Bronchial epithelial cell (primary cell): ENCODE measurements at places on chromosomes 1 and 21.
A peak's percentile ranks its signal among the peaks of the same experiment; 100 is the strongest.

- peak; percentile 92 for DNase-seq
Measured at GRCh38 chr1:168320800-168321450, 40.2 kb downstream of the TBX19 start.

- DNase-seq = no peak
Measured at GRCh38 chr1:44826375-44827196, 16.5 kb downstream of the PTCH2 start.

GRCh38 chr21:22468893-22469292 lies 1470.7 kb downstream of the NCAM2 start:
- DNase-seq = no peak

- no peak for DNase-seq
Measured at GRCh38 chr1:36151845-36152203, 2.5 kb upstream of the TRAPPC3 start.

GRCh38 chr1:185632659-185633423 lies 101.3 kb upstream of the HMCN1 start:
- peak; percentile 63 for DNase-seq

GRCh38 chr1:110636149-110636935 lies 30.2 kb upstream of the KCNA2 start:
- no peak for DNase-seq

- no peak for DNase-seq
Measured at GRCh38 chr1:245641384-245641783, 486.6 kb downstream of the KIF26B start.

- DNase-seq = no peak
Measured at GRCh38 chr1:156721535-156721934, 6.7 kb upstream of the METTL25B start.

- no peak for DNase-seq
Measured at GRCh38 chr21:43721939-43722338, 3.0 kb downstream of the PDXK start.

DNA sequence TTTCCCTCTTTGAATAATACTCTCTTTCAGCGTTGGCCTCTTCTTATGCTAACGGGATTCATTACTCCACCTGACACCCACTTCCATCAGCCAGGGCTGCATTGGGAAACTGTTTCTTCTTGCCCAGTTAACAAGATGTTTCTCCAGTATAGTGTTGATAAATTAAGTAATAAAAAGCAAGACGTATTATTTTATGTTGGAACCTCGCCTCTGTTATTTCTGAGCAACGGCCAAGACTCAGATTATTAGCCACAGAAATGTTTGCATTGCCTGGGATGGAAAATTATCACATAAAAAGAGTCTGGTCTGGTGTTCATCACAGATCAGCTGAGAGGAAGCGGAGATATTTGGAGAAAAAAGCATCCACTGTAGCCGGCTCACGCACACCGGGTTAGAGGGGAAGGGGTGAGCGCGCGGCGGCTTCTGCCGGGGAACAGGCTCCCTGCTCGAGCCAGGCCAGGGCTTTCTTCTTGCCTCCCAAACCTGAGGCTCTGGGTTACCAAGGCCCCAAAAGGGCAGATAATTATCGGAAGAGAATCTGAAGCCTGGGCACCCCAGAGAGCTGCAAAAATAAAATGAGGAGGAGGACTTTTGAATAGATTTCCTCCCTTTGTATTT lies 189.5 kb downstream of the PRDM16 start:
- DNase-seq = no peak

GRCh38 chr1:234205966-234206365 lies 167.3 kb upstream of the COA6 start:
- no peak for DNase-seq

DNA sequence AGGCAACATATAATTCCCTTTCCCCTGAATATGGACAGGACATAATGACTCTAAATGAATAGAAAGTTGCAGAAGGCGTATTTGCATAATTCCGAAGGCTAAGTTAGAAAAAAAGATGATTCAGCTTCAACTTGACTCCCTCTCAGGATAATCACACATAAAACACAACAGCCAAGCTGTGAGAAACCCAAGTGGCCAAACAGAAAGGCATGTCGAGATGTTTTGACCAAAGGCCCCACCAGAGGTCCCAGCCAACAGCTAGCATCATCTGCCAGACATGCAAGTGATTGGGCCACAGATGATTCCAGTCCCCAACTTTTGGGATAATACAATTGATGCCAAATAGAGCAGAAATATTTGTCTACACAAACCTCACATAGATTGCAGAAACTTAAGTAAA lies 444.9 kb downstream of the LTN1 start:
- DNase-seq = no peak

GRCh38 chr1:87963556-87963955 lies 634.9 kb downstream of the LMO4 start:
- peak; percentile 96 for DNase-seq

DNA sequence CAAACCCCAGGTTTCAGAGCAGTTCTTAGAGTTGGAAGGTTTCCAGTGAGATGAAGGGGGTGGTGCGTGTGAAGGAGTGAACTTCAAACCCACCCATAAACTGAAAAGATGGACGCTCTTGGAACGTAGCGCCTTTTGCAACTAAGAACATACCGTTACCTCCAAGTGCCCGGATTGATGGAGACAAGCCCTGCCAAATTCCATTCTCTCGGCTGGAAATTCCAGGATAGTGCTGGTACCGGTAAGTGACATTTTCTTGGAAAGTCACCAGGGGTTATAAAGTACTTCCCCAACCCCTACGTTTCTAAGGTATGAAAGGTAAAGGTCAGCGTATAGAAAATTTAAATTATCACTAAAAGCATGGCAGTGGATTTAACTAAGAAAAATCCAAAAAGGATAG lies 91.6 kb upstream of the CLDN14 start:
- DNase-seq = no peak

DNA sequence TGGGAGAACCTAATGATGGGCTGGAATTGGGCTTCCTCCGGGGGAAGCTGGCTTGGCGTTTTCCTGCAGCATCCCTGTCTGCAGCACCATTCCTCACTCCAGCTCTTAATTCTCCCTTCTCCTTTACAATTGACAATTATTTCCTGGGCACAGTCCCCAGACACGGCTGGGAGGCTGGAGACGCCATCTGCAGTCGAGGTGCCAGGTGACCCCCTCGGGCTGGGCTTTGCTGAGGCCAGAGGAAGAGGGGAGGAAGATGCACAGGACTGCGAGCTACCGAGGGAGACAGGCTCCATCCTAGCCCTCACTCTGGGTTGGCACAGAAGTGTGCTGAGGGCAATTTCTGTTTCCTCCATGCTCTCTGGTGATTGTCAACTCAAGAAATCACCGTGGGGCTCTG lies 453.8 kb downstream of the PTPRU start:
- DNase-seq = no peak

DNA sequence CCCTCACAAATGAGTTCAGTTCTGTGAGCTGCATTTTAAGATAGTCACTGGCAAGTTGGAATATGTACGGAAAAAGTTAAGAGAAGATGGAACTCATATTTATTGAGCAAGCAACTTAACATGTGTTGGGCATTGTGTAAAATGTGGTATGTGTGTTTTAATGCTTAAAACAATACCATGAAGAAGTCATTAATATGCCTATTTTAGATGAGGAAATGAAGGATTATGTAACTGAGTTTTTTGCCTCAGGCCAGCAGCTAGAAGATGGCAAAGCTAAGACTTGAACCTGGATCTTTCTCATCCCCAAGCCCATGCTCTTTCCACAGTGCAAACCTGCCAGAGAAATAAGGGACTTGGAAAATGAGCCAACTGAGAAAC lies 48.9 kb downstream of the SPATA46 start:
- DNase-seq = no peak

- DNase-seq = peak; percentile 93
Measured at GRCh38 chr1:109548321-109549267, at the start of gene GNAI3. TSS of gene GNAI3 (plus strand) at chr1:109548615. CDS start at chr1:109548721, 106 bp downstream.

GRCh38 chr1:117646007-117646811 lies 40.4 kb downstream of the TENT5C start:
- DNase-seq = no peak

DNA sequence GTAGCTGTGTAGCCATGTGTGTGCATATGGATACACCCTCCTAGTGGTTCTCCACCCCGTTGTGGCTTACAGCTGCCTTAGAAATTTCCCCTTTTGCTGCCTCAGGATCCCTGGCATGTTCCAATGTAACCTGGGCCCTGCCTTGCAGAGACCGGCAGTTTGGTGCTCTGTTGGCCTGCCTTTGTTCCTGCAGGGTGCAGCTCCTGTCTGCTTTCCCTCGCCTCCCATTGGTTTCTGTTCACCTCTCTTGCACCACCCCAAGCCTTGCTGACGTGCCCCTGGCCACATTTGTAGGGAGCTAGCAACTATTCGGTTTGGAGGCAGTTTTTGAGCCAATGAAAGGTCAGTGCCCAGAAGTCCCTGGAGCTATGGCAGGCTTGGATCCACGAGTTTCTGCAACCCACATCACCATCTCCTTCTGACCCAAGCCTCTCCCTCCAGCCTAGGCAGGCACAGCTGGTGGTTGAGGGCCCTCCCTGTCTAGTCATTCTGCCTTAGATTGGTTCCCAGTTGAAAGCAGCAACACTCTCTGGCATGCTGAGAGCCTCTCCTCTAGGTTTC lies 54.9 kb downstream of the MAB21L3 start:
- DNase-seq = no peak

DNA sequence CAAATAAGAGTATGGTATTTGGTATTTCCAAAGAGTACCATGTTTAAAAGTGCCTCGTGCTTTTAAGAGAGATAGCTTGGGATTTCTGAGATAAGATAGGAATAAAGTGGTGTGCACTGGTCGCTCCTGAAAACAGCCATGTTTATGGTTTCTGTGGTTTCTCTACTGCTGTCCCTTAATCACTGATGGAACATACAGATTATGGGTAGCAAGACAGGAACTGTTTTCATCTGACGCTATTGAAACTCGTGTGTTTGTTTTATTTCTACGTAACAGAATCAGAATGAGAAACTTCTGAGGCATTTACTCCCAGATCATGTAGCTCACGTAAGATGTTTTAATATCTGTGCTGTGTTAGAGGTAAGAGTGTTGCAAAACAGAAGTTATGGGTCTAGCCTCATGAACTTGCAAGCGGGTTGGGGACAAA lies 126.0 kb downstream of the KIAA0319L start:
- no peak for DNase-seq

GRCh38 chr1:46254668-46255067 lies 7.1 kb downstream of the RAD54L start:
- no peak for DNase-seq

GRCh38 chr1:16130827-16131226 lies 25.0 kb downstream of the EPHA2 start:
- DNase-seq = no peak

- DNase-seq = no peak
Measured at GRCh38 chr1:53142226-53142853, at the start of gene SLC1A7. TSS of gene SLC1A7 (minus strand) at chr1:53142638. CDS start at chr1:53142449, 189 bp downstream.

GRCh38 chr1:70994753-70995268 lies 52.8 kb downstream of the PTGER3 start:
- no peak for DNase-seq

DNA sequence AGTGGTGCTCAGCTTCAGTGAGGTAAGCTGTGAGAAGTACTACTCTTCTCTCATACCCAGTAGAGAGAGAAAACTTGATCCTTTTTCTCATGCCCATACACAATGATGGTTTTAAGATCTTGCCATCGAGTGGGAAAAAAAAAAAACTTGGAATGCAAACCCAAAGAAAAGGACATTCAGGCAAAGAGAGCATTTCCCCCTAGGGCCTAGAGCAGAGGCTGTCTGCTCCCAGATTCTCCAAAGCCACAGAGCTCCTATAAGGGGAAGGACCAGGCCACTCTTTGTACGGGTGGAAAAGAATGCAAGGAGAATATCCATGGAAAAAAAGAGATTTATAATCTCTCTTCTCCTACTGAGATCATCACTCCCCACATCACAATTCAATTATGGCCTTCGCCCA lies 34.9 kb downstream of the MROH9 start:
- no peak for DNase-seq

DNA sequence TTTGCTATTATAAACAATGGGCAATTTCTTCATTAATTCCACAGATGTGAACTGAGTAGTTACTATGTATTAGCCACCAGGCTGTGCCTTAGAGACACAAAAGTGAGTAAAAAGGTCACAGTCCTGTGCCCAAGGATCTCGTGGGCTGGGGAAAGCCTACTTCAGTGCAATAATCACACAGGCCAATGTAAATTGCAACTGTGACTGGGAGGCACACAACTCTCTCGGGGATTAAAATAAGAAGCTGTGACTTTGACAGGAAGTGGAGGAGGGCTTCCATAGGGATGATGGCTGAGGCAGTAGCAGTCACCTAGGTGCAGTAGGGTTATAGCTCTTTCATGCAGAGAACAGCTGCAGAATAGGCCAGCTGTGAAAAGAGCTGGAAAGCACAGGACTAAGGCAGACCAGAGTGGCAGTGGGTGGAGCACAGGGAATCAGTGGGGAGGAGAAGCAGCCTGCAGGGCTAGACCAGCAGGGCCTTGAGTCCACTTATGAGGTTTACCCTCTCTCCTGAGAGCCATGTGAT lies 121.9 kb downstream of the MAB21L3 start:
- no peak for DNase-seq

- no peak for DNase-seq
Measured at GRCh38 chr1:248855580-248855979, 3.3 kb downstream of the ZNF692 start.

DNA sequence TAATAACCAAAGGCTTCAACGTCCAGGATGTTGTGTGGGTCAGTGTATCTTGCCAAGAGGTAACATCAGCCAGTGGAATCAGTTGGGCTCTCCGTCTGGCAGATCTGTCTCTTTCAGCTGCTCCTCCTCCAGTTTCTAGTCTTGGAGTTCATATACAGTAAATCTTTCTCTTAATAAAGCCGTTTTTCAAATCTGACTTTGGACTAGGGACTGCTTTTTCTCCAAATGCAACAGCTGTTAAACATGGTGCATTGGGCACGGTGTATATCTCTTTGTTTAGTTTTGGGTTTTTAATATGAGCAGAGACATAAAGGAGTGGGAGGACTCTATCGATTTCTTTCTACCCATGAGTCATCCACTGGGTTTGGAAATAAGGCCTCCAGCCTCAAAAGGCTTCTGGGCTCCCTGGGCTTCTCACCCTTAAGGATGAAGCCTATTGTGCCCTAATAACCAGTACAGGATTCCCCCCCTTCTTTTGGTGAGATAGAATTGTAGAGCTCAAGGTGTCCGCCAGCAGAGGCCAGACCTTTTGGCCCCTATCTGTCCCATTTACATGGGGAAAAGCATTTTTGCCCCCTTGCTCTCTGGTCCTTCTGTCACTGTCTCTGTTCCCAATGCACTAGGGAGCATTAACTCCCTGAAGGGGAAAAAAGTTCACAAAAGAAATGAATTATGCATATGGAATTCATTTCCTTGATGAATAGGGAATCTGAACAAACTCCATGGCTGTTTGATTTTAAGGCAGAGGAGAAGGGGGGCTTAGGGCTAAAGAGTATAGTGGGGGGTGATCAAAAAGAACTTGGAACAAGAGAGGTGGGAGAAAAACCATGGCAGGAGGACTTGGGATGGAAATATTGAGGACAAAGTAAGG lies 86.0 kb downstream of the PBX1 start:
- DNase-seq = peak; percentile 33
